ENCODE measurements at places on chromosomes 3 and 15.

DNA sequence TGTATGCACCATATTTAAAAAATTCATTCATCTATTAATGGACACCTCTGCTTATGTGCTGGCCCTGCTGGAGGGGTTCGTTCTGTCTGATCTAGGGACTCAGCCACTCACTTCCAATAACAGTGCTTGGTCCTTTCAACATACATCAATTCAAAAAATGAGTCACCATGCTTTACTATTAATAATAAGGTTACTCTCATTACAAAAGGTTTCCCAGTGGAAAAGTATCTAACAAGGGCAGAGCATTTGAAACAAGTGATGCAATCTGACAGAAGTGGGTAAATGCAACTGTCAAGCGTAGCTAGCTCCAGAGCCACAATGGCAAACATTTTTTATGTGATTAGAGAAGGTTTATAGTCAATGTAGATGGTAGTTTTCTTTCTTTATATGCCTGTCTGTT is 67.9 kb upstream of the TNIK start:
- no peak for DNase-seq

GRCh38 chr15:25477816-25478215 is 39.0 kb upstream of the UBE3A start:
- DNase-seq: no peak

GRCh38 chr3:154244644-154245043 is 79.6 kb downstream of the DHX36 start:
- DNase-seq: no peak

- DNase-seq: peak; percentile 78
Observed at GRCh38 chr3:48584836-48585235, 10.3 kb downstream of the COL7A1 start.

DNA sequence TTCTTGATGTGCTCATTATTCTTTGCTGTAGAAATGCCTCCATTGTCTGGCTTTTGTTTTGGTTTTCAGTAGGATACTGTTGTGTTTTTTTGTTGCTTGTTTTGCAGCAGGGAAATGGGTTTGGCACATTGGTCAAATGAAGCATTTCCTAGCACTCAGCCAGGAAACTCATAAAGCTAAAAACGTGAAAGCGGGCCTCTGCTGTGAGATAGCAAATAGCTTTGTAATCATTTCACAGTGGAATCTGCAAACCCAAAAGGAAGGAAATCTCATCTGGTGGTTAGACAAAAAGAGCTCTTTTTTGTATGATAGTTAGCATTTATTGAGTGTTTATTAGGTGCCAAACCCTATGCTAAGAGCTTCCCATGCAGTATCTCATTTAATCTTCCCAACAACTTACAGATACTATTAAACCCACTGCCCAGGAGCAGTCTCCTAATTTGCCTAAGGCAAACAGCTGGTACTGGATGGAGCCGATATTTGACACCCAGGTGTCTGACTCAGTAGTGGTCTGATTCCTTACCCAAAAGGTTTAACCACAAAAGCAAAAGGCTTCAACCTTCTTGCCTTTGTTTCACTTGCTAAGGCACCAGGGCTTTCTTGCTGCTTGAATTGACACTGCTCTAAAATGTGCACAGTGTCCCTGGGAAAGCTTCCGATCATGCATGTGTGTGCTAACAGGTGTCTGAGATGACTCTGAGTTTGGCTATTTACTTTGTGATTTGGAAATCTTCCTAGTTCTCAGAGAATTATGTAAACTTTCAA is 527.9 kb upstream of the MDFIC2 start:
- no peak for DNase-seq

DNA sequence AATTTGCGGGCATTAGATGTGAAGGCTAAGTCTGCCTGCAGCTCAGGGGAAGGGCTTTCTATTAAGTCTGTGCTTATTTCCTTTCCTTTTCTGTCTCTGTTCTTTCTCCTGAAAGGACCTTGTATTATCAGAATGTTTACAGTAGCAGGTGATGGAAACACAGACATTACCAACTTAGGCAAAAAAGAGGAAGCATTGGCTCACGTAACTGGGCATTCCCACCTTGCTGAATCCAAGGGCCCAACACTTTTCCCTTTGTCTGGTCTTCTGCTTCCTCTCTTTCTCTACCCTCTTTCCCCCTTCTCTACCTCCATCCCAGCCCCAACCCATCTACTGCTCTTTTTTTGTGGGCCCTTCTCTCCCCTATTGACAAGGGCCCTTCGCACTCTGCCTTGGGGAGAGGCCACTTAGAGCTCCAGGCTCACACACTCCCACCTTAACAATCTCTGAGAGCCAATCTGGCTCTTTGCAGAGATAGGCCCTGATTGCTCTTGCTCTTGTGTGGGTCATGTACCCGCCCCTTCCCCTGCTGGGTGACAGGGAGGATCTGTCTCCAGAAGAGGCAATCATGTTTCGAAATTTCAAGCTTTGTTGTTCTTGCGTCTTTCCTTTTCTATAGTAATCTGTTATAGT is 35.0 kb downstream of the ACAA1 start:
- no peak for DNase-seq

- DNase-seq: no peak
Observed at GRCh38 chr15:63797901-63798300, 35.8 kb downstream of the HERC1 start.

- no peak for DNase-seq
Observed at GRCh38 chr3:149908424-149908957, 62.2 kb downstream of the PFN2 start.

DNA sequence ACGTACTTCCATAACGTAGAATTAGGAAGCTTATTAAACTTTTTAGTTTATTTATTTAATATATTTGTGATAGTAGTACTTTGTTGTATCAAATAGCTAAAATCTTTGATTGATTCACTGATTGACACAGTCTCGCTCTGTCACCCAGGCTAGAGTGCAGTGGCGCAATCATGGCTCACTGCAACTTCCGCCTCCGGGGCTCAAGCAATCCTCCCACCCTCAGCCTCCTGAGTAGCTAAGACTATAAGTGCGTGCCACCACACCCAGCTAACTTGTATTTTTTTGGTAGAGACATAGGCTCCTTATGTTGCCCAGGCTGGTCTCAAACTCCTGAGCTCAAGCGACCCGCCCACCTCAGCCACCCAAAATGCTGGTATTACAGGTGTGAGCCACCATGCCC is 5.7 kb downstream of the APH1B start:
- DNase-seq: no peak

GRCh38 chr15:78808550-78808949 is 2.7 kb downstream of the ADAMTS7 start:
- no peak for DNase-seq

DNA sequence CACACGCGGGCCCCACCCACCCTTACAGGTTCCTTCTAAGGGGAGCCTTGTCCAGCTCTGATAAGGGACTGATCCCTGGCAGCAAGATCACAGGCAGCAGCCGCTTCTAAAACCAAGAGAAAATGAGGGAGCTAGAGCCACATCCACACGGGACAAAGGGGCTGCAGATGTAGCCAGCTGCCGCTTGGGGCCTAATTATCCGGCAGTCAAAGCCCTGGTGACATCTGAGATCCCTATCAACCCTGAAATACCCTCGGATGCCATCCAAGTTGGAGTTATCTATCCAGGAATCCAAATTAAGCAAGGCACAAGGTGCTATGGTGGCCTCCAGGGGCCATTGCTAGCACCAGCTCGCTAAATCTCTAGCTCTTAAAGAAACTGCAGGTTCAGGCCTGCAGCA is 248.3 kb downstream of the VPS13C start:
- DNase-seq: no peak

DNA sequence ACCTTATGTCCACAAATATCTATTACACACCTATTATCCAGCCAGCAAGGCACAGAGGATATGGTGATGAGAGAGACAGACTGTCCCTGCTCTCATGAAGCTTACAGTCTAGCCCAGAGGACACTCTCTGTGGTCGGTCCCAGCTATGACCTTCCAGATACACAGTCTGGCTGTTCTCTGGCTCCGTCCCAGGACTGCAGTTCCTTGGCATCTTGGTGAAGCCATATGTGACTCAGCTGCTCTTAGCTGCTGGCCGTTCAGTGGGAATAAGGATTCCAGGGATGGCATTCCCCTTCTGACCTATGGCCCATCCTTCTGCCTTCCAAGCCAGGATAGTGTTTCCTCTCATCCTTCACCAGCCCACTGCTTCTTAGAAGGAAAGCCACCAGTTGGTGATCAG is 30.8 kb downstream of the MEX3B start:
- DNase-seq: no peak

- DNase-seq: no peak
Observed at GRCh38 chr15:90174140-90174875, 26.8 kb upstream of the SEMA4B start.

- DNase-seq: no peak
Observed at GRCh38 chr15:54722342-54722986, 474.3 kb downstream of the RSL24D1 start.

DNA sequence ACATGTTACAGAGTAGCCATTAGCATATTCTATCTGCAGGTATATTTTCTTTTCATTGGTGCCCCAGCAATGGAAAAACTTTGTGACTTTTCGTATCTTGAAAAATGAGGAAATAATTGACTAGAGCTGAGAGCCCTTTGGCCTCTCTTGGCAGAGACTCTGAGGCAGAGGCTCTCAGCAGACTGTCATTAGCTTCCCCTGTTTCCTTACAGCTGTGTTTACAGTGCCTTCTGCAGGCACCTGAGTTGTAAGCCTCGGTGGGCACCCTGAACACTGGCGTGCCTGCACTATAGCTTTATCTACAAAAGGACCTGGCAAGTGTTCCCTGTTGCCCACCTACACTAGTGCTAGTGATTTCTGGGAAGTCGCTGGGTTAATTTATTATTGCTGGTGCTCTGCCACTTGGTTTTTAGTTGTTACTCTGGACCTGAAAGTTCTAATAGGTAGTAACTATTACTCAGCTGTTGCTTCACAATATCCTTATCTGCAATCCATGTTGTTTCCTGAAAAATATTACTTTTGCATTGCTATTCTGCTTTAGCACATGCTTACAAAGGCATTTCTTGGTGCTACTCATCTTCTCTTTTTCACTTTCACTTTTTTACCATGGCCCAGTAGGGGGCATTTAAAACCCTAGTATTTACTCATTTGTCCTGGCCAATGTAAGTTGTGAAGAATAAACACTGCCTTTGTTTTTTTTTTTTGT is 7.8 kb upstream of the GPR171 start:
- no peak for DNase-seq

DNA sequence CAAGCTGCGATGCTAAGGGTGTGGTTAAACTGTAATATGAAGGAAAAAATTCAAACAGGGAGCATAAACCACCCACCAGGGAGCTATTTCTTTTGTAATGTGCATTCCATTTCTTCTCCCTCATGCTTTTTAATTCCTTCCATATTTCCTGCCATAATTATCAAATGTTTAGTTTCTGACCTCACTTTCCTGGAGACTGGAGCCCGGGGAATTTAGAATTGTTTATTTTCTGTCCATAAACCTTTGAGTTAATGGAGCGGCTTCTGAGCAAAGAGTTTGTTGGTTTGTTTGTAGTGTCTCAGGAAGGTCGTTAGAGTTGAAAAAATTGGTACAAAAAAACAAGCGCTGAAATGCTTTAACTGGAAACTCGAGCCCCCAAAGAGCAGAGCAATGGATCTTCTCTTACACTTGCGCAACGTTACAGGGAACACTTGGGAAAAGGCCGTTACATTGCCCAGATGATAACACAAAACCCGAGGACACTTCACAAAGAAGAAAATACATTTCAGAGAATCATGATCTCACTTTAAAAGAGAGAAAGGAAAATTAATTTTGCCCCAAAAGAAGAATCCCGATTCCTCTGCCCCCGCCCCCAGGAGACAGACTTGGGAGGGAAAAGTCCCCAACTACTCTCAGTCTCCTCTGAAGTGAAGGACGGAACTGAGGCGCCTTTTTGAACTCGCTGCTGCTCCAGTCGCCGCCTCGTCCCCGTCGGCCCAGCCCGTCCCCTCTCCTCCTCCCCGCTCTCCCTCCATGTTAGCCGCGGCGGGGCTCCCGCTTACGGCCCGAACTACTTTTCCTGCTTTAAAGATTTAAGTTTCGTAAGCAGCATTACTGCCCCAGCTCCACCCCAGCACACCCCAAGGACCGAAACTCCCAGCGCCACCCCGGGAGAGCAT is 842 bp downstream of the FSTL1 start:
- DNase-seq: no peak

DNA sequence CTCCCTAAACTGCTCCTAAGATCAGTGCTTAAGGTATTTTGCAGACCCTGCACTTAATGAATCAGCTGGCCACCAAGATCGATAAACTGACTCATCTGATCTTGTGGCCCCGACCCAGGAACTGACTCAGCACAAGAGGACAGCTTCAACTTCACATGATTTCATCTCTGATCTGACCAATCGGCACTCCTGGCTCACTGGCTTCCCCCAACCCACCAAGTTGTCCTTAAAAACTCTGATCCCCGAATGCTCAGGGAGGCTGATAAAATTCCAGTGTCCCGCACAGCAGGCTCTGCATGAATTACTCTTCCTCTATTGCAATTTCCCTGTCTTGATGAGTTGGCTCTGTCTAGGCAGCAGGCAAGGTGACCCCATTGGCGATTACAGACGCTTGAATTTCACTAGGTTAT is 13.5 kb downstream of the HTR3E start:
- DNase-seq: no peak

DNA sequence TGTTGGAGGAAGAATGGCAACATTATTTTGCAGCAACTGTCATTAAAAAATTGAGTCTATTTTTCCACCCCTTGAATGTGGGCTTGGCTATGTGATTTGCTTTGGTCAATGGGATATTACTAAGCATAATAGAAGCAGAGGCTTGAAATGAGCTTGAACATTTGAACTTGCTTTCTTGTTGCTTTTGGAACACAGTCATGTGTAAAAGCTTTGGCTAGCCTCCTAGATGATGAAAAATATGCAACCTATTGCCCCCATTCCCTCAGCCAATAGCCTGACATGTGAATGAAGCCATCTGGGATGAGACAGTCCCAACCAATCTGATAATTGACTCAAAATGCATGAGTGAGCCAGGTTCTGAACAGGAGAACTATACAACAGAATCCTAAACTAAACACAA is 78.4 kb downstream of the PLSCR2 start:
- no peak for DNase-seq

GRCh38 chr3:136294176-136294575 is 44.0 kb downstream of the PCCB start:
- DNase-seq: no peak
